Thoracic aorta (tissue), 2 donors: ENCODE measurements at places on chromosomes 7 and 10. TPM values are rescaled to one million over a fixed set of nuclear protein-coding genes. Genes with fewer than 3 reads are reported as not detected.

DNA sequence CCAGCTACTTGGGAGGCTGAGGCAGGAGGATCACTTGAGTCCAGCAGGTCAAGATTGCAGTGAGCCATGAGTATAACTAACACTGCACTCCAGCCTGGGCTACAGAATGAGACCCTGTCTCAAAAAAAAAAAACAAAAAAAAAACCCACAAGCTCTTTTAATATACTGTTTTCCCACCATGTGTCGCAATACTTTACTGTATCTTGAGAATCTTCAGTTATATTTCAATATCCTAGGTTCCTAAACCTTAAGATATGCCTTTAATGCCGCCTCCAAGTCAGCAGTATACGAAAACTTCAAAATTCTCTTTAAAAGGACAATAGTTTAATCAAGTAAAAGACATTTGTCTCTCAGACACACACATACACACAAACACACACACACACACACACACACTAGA lies 62.8 kb downstream of the TAF3 start:
- H3K27me3 ChIP-seq, result no peaks in the 10 kb centered on the region
- no peaks in the 10 kb centered on the region for H3K4me1 ChIP-seq
- DNase-seq, result no peak
- no peaks in the 10 kb centered on the region for H3K36me3 ChIP-seq
- H3K27ac ChIP-seq, result no peak overlapping the region

GRCh38 chr7:44853391-44853790 lies 5.5 kb upstream of the H2AZ2 start:
- H3K4me1 ChIP-seq, result peaks cover 4% of the 10 kb centered on the region
- no peaks in the 10 kb centered on the region for H3K36me3 ChIP-seq
- H3K4me3 ChIP-seq, result no peak overlapping the region

Gene SEMA3D
- 22.8 TPM for total RNA-seq

DNA sequence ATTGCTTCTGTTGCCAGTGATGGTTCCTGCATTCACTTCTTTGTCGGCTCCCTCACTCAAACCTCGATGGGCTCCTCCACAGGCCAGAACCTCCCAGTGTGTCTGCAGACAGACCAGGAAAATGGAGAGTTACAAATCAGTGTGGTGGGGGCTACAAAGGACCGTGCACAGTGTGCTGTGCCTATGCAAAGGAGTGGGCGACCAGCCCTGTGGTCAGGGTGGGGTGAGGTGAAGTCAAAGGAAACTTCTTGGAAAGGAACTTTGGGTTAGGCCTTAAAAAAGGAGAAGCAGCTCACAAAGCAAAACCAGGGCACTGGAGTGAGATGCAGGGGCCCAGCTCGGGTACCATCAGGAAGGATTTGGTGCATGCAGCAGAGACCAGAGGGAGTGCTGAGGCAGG lies 304.3 kb upstream of the ZMIZ1 start:
- peaks cover 10% of the 10 kb centered on the region for H3K4me1 ChIP-seq
- no peak overlapping the region for H3K27ac ChIP-seq
- no peaks in the 10 kb centered on the region for H3K27me3 ChIP-seq

DNA sequence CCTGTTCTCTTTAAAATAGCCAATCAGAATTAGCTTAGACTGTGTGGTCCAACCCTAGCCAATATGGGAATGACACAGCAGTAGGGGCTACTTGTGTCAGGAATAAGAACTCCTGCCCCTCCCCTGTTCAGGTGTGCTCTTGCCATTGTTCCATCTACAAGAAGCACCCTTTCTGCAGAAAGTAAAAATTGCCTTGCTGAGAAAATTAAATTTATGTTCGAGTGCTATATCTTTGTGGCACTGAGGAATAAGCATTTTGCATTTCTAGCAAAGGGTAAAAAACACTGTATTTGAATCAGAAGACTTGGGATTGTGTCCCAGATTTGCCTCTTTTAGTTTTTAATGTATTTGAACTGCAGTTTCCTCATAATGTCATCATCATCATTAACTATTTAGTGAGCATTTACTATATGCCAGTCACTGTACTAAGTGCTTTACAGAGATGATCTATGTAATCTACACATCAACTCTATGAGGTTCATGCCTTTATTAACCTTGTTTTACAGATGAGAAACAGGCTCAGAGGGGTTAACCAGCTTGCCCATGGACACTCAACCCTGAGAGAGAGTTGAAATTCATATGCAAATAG lies 28.9 kb upstream of the XRCC2 start:
- no peak for DNase-seq
- no peak overlapping the region for H3K27ac ChIP-seq
- H3K4me3 ChIP-seq, result no peak overlapping the region

Gene HOXA6
- total RNA-seq, result not detected

DNA sequence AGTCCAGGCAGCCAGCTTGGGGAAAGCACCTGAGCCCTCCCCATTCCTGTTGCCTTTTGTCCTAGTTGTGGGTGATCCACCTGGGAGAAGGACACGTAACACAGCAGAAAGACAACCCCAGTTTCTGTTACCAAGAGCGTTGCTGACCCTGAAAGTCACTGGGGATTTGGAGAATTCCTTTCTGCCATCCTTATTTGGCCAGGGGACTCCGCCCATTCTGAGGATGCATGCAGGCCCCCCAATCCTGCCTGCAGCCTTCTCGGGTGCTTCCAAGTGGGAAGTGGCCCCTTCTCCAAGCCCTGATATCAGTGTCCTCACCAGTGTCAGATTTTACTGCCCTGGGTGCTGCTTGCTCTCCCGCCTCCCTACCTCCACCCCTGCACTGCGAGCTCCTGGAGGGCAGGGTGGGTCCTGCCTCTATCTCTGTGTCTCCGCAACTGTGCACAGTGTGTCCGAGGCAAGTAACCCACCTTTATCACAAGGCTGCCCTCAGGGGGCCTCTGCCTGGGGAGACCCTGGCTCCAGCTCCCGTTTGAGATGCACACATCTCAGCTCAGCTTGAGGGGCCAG lies 9.2 kb upstream of the ADCY1 start:
- no peak for DNase-seq
- H3K27ac ChIP-seq, result no peak overlapping the region
- H3K4me3 ChIP-seq, result no peak overlapping the region
- H3K4me1 ChIP-seq, result no peaks in the 10 kb centered on the region
- no peaks in the 10 kb centered on the region for H3K36me3 ChIP-seq
- H3K27me3 ChIP-seq, result no peaks in the 10 kb centered on the region

GRCh38 chr10:48604991-48605508 lies at the start of gene ARHGAP22:
Gene ARHGAP22, minus strand, starts transcription at chr10:48605073. Its CDS starts 277 bp downstream, at chr10:48604796.
- H3K4me1 ChIP-seq, result peaks cover 27% of the 10 kb centered on the region
- no peak within 1 kb of the TSS for H3K27ac ChIP-seq
- peak within 1 kb of the TSS; percentile 67 for H3K4me3 ChIP-seq

Gene GJD4
- not detected for total RNA-seq

Gene PCBD1
- 36.0 TPM for total RNA-seq

DNA sequence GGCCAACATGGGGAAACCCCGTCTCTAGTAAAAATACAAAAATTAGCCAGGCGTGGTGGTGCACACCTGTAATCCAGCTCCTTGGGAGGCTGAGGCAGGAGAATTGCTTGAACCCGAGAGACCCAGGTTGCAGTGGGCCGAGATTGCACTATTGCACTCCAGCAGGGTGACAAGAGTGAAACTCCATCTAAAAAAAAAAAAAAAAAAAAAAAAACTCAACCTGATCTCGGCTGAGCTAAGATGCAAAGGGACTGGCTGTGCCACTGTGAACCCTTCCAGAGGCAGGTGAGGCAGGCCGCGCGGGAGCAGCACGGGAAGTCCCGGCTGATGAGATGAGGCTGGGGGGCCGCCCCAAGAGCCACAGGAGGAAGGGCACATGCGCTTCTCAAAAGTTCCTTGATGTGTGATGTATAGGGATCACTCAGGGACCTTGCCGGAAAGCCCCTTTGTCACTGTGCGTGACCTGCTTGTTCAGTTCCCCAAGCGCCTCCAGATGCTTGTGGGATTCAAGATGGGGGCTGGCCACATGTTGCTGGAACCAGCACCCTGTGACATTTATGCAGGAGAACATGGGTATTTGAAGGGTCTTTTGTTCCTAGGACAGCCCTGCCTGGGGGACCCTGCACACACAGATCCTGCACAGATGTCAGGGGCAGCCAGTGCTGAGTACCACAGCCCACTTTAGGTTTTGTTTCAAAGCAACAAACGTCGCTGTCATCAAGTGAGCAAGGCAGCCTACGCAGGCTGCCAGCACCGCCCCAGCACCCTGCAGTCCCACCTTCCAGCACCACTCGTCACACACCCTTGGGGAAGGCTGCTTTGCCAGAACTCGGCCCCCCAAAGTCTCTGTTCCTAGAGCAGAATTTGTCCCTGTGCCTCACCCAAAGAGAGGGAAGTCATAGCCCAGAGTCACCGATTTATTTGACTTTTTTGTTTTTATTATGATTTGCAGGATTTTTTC lies 74.8 kb upstream of the SH2B2 start:
- H3K27ac ChIP-seq, result no peak overlapping the region
- DNase-seq, result no peak
- peaks cover 16% of the 10 kb centered on the region for H3K36me3 ChIP-seq
- H3K4me3 ChIP-seq, result no peak overlapping the region

Gene SPDYE11
- total RNA-seq, result not detected

GRCh38 chr10:48381971-48382370 lies 75.5 kb downstream of the MAPK8 start:
- H3K4me1 ChIP-seq, result no peaks in the 10 kb centered on the region
- H3K36me3 ChIP-seq, result no peaks in the 10 kb centered on the region
- DNase-seq, result no peak
- H3K4me3 ChIP-seq, result no peak overlapping the region
- no peak overlapping the region for H3K27ac ChIP-seq

DNA sequence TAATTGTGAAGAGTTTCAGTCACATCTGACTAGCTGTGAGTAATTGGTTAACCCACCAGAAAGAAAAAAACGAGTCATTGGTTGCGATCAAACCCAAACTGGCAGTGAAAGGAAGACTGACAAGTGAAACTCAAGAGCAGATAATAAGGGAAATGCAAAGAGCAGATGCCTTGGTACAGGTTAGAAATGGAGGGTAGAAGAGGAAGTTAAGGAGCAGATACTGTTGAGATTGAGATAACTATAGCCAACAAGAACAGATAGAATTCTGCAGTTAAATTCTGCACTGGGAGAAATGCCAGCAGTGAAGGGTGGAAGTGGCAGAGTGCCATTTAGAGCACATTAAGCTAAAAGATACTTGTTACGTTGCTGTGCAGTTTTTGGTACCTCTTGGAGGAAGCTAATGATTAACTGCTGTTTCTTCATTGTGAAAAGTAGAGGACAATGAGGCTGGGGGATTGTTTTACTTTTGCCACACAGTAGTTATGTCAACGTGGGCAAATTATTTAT lies 65.8 kb downstream of the CDK13 start:
- no peaks in the 10 kb centered on the region for H3K4me1 ChIP-seq
- H3K4me3 ChIP-seq, result no peak overlapping the region
- no peak for DNase-seq
- no peak overlapping the region for H3K27ac ChIP-seq

Gene ZFAND4
- total RNA-seq, result 10.3 TPM

- no peak for DNase-seq
- peak overlapping the region; percentile 27 for H3K4me3 ChIP-seq
- H3K27me3 ChIP-seq, result no peaks in the 10 kb centered on the region
- no peak overlapping the region for H3K27ac ChIP-seq
These were observed 16.8 kb downstream of the TRIM8 start for GRCh38 chr10:102660888-102661657.

DNA sequence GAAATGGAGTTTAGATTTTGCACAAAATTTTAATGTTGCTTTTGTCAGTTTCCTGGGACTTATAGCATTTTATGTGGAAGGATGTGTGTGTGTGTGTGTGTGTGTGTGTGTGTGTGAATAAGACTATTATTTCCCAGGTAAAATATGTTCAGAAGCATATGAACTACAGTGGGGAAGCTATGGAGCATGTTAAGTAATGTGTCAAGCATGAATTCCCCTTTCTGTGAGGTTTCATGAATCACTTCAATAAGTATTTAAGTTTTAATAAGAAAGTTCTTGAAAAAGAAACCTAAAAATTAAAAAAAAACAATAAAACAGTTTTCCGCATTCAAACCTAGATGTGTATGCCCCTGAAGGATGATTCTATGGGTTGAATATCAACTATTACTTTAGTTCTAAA lies 693 bp downstream of the CREB5 start:
- DNase-seq, result no peak
- no peak overlapping the region for H3K27ac ChIP-seq
- H3K4me3 ChIP-seq, result peak overlapping the region; percentile 88
- peaks cover 28% of the 10 kb centered on the region for H3K4me1 ChIP-seq

Gene ZNF117
- 9.2 TPM for total RNA-seq

DNA sequence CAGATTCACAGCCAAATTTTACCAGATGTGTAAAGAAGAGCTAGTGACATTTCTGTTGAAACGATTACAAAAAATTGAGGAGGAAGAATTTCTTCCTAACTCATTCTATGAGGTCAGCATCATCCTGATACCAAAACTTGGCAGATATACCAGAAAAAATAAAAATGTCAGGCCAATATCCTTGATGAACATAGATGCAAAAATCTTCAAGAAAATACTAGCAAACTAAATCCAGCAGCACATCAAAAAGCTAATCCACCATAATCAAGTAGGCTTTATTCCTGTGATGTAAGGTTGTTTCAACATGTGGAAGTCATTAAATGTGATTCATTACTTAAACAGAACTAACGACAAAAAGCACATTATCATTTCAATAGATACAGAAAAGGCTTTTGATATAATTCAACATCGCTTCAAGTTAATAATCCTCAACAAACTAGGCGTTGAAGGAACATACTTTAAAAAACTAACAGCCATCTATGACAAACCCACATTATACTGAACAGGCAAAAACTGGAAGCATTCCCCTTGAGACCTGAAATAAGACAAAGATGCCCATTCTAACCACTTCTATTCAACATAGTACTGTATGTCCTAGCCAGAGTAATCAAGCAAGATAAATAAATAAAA lies 807.7 kb upstream of the ZWINT start:
- no peaks in the 10 kb centered on the region for H3K36me3 ChIP-seq
- H3K4me1 ChIP-seq, result no peaks in the 10 kb centered on the region
- DNase-seq, result no peak
- H3K27me3 ChIP-seq, result no peaks in the 10 kb centered on the region
- no peak overlapping the region for H3K4me3 ChIP-seq

Gene NKX1-2
- not detected for total RNA-seq

Gene FAM25G
- total RNA-seq, result not detected

- H3K36me3 ChIP-seq, result no peaks in the 10 kb centered on the region
- H3K27me3 ChIP-seq, result no peaks in the 10 kb centered on the region
- H3K4me1 ChIP-seq, result no peaks in the 10 kb centered on the region
- no peak overlapping the region for H3K27ac ChIP-seq
These were observed 217.8 kb upstream of the SEMA3A start for GRCh38 chr7:84412161-84412969.

Gene ECHDC3
- total RNA-seq, result 21.2 TPM

GRCh38 chr7:36944838-36945237 lies 220.5 kb upstream of the AOAH start:
- no peak overlapping the region for H3K4me3 ChIP-seq
- no peak for DNase-seq
- no peaks in the 10 kb centered on the region for H3K36me3 ChIP-seq
- no peak overlapping the region for H3K27ac ChIP-seq
- H3K4me1 ChIP-seq, result no peaks in the 10 kb centered on the region
- H3K27me3 ChIP-seq, result no peaks in the 10 kb centered on the region
